Urinary bladder (tissue), 4 donors: ENCODE measurements at places on chromosomes 6 and 20. TPM values are rescaled to one million over a fixed set of nuclear protein-coding genes. Genes with fewer than 3 reads are reported as not detected.

GRCh38 chr20:63627751-63628245 is 897 bp upstream of the GMEB2 start:
- no peak for DNase-seq

MUCL3 gene
- total RNA-seq = not detected

SYCP2 gene
- 6.7 TPM for total RNA-seq

PRR18 gene
- not detected for total RNA-seq

- DNase-seq = no peak
Observed at GRCh38 chr20:10853176-10853575, 179.4 kb upstream of the JAG1 start.

- DNase-seq = no peak
Observed at GRCh38 chr6:38876475-38876874, 161.4 kb downstream of the DNAH8 start.

DNA sequence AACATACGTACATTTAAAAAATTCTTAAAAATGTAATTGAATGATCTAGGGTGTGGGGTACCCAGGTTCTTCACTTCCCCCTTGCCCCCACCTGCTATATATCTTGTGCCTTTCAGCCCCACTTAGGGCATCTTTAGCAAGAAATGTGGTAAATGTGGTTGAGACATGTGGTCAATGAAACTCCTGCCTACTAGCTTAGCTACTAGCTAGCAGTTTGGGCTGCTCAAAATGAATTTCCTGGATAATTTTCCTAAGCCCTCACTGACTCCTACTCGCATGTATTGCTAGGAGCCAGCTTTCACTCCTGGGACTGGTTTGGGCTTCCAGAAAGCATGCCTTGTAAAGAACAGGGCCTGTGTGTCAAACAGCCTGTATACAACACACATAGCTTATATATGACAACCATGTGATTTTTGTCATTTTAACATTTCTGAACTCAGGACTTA is 257.3 kb downstream of the ATXN1 start:
- no peak for DNase-seq

DNA sequence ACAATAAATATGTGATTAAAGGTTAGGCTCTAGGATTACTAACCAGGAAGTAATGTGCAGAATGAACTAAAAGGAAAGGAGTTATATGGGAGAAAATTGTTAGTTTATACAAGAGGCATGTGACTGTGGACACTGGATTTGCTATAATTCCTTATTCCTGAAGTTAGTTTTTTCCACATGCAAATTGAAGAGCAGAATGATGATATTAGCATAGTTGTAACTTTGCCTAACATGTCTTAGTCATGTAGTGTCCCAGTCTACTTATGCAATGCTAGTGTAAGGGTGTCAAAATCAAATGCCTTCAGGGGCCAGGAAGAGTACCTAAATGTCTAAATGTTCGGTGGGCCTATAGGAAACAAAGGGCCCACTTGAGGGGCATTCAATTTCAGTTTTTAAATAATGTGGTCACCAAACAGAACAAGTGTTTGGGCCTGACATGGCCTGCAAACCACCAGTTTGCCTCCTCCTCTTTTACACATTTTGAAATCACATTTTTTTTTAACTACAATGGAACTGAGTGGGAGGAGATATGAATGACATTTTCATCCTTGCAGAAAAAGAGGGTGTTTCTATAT is 28.0 kb upstream of the CEP85L start:
- no peak for DNase-seq

GRCh38 chr6:167882244-167882643 is 55.5 kb downstream of the AFDN start:
- DNase-seq = no peak
